Right lobe of liver (tissue), 6 donors: ENCODE measurements at places on chromosomes 2 and 18.

DNA sequence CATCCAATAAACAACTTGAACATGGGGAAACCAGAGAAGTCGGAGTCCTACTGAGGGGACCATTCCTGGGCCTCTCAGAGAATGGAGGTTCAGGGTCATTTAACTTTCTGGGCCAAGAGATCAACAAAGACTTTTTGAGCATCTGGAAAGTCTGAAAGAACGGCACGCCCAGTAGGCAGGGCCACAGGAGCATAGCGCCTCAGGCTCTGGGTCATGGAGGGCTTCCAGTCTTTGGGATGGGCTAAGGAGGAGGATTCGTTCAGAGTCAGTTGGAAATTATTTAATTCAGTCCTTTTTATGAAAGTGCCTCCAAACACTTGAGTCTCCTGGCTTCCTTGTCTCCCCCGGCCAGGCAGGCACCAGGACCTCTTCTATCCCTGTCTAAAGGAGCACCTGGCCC, 101.1 kb upstream of the GLI2 start:
- DNase-seq: no peak

- DNase-seq: peak; percentile 82
These were observed 245.0 kb upstream of the FN1 start for GRCh38 chr2:215680605-215681598.

DNA sequence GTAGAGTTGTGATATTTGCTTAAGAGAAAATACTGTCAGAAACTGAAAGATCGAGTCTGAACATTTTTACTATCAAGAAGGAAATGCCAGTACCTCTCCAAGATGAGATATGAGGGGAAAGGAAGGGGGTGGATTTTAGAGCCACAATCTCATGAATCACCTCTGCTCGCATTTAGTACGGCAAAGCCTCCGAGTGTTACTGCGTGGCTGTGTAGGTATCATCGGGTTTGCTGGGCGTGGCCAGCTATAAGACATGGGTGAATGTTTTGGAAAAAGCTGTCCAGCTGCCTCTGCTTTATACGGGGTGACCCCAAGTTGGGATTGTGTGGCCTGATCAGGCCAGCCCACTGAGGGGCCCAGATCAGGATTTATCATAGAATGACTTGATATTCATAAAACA, 826.4 kb downstream of the SOCS6 start:
- no peak for DNase-seq

DNA sequence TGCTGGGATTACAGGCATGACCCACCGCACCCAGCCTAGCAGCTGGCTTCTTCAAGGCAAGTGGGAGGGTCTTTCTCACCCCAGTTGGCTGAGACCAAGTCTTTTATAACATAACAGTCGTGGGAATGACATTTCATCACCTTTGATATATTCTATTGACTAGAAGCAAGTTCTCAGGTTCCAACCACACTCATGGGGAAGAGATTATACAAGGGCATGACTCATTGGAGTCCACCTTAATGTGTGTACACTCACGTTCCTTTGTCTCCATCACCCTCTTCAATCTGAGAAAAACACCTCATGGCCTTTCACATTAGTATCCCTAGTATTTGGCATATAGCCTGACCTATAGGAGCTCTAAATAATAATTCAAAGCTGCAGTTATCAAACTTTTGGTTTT, 2.8 kb upstream of the BBS5 start:
- no peak for DNase-seq

DNA sequence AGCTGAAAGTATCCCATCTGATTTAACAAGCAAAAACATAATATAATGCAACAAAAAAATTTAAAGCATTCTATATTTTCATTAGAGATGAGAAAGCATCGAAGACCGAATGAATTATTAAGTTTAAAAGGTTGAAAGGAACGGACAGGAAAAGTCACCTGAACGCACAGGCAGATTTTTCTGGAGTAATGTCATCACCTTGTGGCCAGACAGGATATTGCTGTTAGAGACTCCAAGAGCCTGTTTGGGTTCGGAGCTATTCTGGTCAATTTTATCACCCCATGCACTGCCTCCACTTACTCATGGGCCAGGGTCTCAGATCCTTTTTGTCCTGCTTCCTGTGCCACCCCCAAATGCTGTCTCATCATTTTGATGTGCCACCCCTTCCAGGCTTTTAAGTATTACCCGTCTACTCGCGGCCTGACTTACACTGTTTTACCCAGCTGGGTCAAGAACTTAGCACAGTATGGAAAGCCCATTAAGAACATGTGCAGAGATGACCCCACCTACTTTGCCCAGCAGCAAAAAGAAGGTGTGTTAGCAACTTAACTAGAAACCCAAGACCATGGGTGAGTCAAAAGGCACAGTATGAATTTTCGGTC, 27.3 kb downstream of the GKN2 start:
- no peak for DNase-seq

- DNase-seq: no peak
These were observed 4.2 kb upstream of the ROCK1 start for GRCh38 chr18:21115519-21116411.

DNA sequence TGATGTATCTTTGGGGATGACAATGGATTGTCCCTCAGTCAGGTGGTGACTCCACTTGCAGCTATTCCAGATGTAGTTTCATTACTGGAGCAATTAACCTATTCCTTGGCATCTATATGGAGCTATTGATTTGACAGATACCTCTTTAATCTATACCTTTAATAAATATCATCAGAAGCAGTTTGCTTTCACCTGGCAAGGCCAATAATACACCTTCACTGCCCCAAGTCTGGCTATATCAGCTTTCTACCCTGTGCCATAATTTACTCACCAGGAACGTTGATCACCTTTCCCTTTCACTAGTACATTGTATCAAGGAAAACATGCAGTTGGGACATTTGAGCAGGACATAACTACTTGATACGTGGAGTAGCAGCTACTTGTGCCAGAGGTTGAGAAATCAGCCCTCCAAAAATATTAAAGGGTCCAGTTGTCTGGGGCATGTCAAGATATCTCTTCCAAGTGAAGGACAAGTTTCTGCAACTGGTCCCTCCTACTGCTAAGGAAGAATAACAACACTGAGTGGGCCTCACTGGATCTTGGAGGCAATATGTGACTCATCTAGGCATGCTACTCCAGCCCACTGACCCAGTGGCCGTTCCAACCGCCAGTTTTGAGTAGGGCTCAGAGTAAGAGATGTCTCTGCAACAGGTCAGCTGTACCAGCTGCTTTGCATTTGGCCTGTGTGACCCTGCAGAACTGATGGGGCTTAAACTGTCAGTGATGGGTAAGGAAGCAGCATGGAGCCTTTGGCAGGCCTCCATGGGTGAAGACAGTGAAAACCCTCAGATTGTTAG, 67.0 kb downstream of the PSMG2 start:
- DNase-seq: no peak

DNA sequence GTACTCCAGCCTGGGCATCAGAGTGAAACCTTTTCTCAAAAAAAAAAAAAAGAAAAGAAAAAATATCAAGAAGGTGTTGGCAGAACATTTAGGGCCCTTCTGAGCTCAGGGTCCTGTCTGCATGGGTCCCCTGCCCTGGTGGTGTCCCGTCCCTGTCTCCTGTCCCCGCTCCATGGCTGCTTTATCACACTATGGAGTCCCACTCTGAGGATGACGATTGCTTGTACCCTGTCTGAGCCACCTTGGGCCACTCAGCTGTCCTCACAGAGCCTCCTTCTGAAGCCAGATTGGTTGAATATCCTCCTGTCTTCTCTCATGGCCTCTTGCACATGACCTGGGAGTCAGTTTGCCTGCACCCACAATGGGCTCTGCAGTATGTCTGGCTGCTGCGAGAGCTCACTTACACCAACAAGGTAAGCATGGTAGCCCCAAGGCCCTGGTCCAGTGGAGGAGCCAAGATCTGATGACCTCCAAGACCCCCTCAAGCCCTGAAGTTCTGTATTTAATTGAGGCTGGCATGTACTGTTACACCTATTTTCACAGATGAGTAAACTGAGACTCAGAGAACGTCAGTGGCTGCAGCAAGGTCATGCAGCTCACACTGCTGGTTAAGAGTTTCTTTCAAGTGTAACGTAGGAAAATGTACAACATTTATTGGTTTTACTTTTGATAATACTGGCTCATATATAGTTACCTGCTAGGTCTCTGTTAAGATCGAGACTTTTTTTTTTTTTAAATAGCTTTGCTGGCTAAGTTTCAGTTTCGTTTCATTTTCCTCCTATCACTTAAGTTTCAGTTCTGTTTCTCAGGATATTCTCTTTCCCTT, 16.9 kb upstream of the ZCCHC2 start:
- DNase-seq: no peak

- DNase-seq: no peak
These were observed 12.5 kb downstream of the ZC3H8 start for GRCh38 chr2:112242384-112242783.

GRCh38 chr2:55616551-55617174, 759 bp downstream of the PPP4R3B start:
- DNase-seq: no peak

DNA sequence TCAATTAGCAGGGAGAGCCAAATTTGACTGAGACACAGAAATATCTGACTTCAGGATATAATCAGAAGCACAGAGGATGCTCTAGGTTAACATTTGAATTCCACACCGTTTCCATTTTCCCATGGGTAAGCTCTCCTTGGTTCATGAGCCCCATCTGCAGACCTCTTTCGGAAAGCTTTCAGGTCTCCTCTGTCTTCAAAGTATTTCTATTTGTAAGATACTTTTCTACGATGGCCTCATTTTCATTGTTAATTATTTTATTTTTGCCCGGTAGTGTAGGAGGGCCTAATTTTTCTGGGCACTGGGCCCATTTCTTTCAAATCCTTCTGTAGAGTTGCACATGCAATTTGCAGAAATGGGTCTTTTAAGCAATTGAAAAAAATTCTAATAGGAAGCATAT, 53.8 kb downstream of the LRPPRC start:
- DNase-seq: no peak

GRCh38 chr2:242047963-242048362, 178.4 kb downstream of the RTP5 start:
- DNase-seq: no peak

GRCh38 chr2:230770804-230771203, 58.2 kb downstream of the CAB39 start:
- no peak for DNase-seq

GRCh38 chr18:77366720-77367641, 117.3 kb downstream of the GALR1 start:
- no peak for DNase-seq

GRCh38 chr2:39567507-39567906, 98.2 kb upstream of the TMEM178A start:
- no peak for DNase-seq

DNA sequence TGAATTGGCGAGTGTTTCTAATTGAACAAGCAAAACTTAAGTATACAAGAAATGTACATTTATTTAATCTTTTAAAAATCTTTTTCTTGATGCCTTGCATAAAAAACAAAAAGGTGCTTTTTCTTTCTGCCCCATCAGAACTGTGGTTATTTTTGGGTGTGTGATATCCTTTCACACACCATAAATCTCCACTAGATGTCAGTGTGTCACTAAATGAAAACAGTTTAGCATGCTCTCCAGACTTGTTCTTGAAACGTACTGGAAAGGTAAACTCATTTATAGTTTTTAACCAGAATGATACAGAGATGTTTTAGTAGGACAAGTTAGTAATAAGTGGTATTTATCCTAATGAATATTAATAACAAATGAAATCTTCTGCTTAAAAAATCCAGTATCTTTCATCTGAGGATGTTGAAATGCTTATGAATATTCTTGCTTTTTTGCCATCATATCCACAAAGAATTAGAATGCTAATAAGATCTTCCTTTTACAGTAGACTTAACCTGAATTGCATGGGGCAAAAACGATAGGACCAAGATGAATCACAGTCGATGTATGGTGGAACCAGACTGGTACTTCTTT, 96.8 kb downstream of the UBE2E3 start:
- no peak for DNase-seq

DNA sequence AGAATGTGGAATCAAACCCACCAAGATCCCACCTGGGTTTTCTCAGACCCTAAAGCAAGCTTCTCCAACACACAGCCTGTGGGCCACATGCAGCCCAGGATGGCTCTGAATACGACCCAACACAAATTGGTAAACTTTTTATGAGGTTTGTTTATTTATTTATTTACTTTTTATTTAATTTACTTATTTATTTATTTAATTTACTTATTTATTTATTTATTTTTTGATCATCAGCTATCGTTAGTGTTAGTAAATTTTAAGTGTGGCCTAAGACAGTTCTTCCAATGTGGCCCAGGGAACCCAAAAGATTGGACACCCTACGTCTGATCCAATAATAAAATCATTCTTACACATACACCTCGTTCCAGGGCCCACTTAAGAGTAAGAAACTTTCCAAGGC, 1451.1 kb downstream of the LRP1B start:
- no peak for DNase-seq

DNA sequence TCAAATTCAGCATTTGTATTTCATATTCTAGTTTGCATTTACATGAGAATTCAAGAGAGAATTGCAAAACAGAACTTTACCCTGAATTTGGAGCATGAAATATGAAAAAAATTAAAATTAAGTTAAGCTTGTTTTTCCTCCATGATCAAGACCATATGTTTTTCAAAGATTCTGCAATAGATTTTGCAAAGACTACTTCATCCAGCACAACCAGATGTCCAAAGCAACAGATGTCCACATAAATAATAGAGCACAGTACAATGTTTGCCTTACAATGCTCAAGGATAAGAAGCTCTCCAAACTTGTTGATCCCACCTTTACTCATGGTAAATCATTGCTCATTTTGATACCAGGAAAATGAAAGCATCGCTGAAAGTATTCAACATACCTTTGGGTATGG, 25.6 kb downstream of the FAP start:
- no peak for DNase-seq

GRCh38 chr2:207279520-207279919, 113.8 kb upstream of the KLF7 start:
- DNase-seq: no peak

DNA sequence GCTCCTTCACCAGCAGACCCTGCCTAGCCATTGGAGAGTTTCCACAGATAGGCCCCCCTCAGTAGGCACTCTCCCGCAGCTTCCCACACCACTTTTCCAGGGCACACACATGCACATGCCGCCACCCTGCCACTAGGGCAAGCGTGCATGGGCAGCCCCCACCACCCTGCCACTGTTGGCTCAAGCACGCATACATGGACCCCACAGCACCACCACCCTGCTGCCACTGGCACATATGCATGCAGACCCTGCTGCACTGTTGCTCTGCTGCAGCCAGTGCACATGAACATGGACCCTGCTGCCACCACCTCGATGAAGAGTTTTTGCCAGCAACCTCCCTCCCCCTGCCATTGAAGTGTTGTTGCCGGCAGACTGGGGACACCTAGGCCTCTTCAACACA, 154.9 kb downstream of the FTCDNL1 start:
- no peak for DNase-seq
